Left ventricle myocardium superior (tissue), 1 donor: ENCODE measurements at places on chromosomes 1 and 21. TPM values are rescaled to one million over a fixed set of nuclear protein-coding genes. Genes with fewer than 3 reads are reported as not detected.
A peak's percentile ranks its signal among the peaks of the same experiment; 100 is the strongest.

DNA sequence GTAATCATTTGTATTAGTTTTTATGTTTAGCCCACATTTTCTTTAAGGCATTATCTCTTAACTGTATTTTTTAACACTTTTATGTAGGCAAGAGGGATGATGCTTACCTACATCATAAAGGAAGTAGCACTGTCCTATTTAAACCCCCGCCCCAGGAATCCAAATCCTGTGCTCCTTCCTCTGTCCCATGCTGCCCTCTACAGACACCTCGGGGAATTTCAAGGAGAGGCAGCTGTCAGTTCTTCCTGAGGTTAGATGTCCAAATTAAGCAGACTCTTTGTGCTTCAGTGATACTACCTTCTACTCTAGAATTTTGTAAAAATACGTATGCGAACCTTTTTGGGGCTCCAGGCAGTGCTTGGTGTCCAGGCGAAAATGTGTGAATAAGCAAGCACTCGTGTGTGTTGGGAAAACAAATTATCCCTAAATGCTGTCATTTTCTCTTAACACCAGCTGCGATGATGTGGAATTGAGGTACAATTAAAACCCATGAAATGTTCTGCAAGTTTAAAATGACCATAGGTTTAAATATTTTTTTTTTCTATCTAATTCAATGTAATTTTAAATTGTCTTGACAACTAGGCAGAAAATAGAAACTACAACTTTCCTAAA is 19.2 kb downstream of the CRCT1 start:
- no peak for DNase-seq

The PIK3CD gene
- 3.4 TPM for total RNA-seq

DNA sequence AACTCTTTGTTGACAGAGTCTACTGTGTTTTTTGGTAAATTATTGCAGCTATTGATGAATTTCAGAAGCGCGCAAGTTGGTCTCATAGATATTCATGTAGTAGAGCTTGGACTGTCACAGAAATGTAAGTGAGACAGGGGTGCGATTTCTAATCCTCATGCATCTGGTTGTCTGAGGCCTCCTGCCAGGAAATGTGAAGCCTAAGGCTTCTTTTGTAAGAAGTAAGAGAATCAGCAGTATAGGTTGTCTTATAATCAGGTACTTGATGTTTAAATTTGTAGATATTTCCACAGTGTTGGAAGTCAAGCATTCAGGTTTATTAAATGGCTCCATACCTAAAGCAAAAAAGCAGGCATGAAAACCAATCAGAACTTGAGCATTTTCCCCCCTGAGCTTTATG is 332.9 kb upstream of the FMN2 start:
- no peak for DNase-seq

GRCh38 chr1:245748240-245748639 is 593.5 kb downstream of the KIF26B start:
- no peak for DNase-seq

The HSF2BP gene
- total RNA-seq = not detected

DNA sequence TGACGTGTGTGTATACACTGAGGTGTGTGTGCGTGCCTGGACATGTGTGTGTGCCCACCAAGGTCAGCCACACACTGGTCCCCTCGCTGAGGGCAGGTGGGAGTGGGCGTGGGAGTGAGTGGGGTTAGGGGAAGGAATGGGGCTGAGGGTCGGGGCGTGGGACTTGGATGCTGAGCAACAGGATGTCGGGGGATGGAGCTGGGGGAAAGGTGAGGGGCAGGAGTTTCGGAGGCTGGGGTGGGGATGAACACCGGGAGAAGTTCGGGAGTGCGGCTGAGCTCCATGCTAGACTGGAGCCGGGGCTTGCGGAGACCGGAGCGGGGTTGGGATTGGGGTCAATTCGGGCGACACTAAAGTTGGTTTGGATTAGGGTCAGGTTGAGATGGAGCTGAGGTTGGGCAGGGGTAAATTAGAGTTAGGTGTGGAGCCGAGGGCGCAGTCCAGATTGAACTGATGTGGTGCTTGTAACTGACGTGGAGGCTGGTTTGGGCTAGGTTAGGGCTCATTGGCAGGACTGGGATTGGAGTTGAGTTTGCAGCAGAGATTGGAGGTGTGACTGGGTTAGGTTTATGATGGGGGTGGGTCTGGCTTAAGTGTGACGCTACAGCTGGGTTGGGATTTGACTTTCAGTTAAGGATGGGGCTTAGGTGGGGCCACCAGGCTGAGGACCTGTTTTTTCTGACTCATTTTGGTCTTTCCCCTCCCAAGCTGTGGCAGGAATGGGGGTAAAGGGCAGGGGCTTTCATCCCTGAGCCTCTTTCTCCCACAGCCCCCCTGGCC is 3.3 kb upstream of the GUCA2A start:
- no peak for DNase-seq

DNA sequence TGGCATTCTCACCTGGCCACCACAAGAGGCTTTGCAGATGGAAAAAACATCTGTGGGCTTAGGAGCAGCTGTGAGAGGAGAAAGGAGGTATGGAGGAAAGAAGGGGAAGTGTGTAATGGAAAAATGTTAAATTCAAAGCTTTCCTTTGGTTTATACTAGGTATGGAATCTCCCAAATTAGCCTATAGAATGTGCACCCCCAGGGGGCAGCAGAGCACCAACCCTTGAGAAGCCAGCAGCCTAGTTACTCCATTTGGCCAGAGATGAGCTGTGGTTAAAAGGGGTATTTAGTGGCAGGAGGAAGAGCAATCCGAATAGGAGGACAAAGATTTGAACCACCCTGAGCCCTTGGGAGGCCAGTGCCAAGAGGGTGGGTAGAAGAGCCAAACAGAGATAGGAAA is 97.5 kb upstream of the CTTNBP2NL start:
- DNase-seq = peak; percentile 50

DNA sequence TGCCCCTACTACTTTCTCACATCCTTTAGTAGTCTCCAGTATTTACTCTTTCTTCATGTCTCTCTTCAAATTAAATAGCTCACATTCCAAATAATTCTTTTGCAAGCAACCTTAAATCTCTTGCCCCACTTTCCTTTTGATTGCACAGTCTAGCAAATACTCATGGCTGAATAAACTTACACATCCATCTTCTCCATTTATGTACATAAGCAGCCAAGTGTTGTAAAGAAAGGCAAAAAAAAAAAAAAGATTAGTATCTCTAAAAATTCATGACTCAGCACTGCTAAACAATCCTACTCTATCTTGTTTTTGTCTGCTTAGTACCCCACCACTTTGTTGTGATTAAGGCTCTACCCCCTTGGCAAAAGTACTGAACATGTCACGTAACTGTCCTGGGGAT is 42.6 kb downstream of the F13B start:
- no peak for DNase-seq

- DNase-seq = peak; percentile 25
Measured at GRCh38 chr1:2800664-2801045, 838 bp downstream of the TTC34 start.

GRCh38 chr1:1354271-1355247 is 3.8 kb downstream of the MXRA8 start:
- DNase-seq = peak; percentile 38

GRCh38 chr1:235971020-235971419 is 93.9 kb downstream of the NID1 start:
- no peak for DNase-seq

The MUTYH gene
- 7.7 TPM for total RNA-seq

The RXFP4 gene
- not detected for total RNA-seq

- no peak for DNase-seq
Measured at GRCh38 chr1:244187310-244187709, 136.2 kb downstream of the ZBTB18 start.

DNA sequence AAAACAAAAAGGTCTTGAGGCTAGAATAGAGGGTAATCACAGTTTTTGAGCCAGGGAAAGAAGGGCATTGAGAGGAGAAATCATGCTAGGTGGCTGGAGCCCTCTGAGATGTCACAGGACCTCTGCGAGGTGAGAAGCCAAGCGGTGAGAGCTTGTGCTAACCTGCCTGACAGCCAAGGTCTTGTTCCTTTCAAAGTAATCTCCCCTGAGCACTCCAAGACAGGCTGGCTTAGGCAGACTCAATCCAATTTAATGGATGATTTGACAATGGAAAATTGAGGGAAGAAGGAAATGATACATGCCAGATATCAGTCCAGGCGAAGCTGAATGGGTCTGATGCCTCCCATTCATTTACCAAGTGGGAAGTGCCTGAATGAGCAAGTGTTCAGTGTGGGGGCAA is 311.9 kb upstream of the PTBP2 start:
- no peak for DNase-seq

- no peak for DNase-seq
Measured at GRCh38 chr1:150808121-150808520, at the start of gene CTSK. CTSK (minus strand) TSS chr1:150808260; CDS start chr1:150806805, 1,455 bp downstream.

The TRNP1 gene
- total RNA-seq = 27.4 TPM

DNA sequence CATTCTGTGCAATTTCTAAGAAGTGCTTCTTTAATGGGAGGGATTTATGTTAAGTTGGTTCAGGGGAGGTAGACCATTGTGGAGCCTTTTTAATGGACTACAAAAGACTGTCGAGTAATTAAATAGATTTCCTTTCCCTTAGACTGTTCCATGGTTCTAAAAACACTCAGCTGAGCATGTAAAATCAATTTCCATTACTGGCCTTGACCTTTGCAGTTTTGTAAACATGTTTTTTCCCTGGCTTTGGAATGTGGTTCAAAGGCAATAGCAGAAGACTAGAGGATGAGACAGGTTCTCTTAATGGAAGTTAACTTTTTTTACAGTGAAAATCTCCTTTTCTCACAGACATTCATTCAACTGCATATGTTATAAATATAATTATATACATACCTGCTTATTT is 37.6 kb upstream of the BTG3 start:
- DNase-seq = no peak

The CCDC185 gene
- total RNA-seq = not detected

- no peak for DNase-seq
Measured at GRCh38 chr21:24445517-24445916, 1161.8 kb downstream of the MRPL39 start.

DNA sequence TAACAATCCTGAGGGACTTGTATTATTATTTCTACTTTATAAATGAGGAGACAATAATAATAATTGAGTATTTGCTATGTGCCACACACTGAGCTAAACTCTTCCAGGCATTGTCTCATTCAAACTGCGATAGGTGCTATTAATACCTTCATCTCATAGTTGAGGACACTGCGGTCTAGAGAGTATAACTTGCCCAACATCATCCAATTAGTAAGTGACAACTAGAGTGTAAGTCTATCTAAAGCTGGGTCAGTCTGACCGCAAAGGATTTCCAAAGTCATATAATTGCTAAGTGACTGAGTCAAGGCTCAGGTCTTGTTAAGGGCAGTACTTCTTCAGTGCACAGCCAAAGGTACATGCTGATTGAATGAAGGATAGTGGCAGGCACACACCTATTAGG is 9.7 kb downstream of the BCL9 start:
- no peak for DNase-seq

The FLG2 gene
- total RNA-seq = not detected

GRCh38 chr1:175138579-175138978 is 54.0 kb downstream of the KIAA0040 start:
- DNase-seq = no peak

DNA sequence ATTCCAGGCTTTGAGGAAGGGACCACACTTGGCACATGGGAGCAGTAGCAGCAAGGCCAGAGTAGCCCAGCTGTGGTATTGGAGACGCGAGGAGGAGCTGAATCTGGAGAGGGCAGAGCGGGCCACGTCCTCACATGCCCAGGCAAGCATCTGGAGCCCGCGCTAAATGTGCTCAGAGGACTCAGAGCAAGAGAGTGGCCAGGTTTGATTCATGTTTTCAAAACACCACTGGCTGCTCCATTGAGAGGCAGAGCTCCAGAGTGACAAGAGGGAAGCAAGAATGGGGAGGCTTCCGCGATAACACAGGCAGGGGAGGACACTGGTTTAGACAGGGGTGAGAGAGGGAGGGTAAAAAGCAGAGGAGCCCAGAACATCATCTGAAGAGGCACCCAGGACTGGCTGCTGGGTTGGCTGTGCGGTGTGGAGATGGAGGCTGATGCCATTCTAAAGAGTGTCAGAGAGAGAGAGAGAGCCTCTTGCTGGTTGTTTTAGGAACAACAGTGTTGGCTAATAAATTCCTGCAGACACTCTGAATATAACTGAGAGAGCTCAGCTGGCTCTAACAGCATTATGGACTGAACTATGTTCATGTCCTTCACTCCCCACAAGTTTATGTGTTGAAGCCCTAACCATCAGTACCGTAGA is 32.3 kb downstream of the RCAN1 start:
- peak; percentile 65 for DNase-seq

GRCh38 chr1:87176087-87176486 is 152.6 kb upstream of the LMO4 start:
- no peak for DNase-seq

- DNase-seq = no peak
Measured at GRCh38 chr1:1612104-1612400, 3.2 kb upstream of the MIB2 start.

The OR10Z1 gene
- total RNA-seq = not detected

- no peak for DNase-seq
Measured at GRCh38 chr1:97202481-97203380, 481.1 kb downstream of the PTBP2 start.

- DNase-seq = no peak
Measured at GRCh38 chr1:212752252-212752933, 39.2 kb downstream of the NSL1 start.

DNA sequence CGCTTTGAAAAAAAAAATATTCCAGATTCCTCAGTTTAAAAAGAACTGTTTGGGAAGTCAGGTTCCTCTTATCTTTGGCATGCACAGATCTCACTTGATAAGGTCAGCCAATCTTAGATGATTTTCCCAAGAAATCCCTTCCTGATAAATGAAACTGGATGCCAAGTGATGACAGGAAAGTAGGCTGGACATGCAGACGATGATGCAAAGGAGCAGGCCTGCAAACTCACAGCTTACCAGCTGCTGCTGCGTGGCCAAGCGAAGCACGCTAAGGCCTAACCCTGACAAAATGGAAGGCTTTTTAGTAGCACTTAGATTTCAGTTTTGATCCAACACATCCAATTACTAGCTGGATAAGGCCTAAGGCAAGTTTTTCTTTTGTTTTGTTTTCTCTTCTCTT is 10.1 kb downstream of the TADA1 start:
- DNase-seq = no peak

DNA sequence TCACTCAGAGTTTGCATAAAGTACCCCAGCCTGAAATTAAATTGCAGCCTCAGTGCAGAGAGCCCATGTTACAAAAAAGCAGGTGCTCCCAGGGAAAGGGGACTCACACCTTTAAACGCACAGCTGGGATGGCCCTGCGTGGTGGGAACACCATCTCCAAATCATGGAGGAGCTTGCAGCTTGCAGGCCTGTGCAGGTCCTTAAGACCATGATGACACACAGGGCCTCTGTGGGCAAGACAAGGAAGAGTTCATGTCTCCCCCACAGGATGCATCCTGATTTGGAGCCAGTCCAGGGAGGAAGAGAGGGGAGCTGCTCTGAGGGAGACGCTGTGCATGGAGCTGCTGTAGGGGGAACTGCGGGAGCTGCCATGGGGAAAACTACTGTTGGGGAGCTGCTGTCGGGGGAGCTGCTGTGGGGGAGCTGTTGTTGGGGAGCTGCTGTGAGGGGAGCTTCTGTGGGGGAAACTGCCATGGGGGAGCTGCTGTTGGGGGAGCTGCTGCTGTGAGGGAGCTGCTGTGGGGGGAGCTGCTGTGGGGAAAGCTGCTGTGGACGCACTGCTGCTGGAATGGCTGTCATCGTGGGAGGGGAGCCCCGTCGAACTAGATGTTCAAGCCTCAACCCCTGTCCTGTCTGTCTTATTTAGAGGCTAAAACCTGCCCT is 113.9 kb downstream of the MATN1 start:
- DNase-seq = no peak

The CR2 gene
- not detected for total RNA-seq
